ENCODE measurements at places on chromosomes 7 and 10.

DNA sequence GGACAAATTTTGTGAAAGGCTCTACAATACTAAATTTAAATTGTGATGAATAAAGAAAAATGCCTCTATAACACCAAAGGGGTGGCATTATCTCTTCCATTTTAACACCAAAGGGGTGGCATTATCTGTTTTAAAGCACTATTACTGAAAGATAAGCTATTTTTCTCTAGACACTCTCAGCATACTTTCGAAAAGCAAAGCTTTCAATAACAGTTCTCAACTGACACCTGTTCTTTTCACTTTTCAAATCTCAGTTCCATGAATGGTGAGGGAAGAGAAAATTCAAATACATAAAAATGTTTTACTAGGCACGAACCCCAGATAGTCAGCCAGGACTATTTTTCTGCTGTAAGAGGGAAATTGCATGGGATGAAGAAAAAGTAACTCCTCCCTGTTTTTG is 103.8 kb downstream of the CPEB3 start:
- no peak for DNase-seq

DNA sequence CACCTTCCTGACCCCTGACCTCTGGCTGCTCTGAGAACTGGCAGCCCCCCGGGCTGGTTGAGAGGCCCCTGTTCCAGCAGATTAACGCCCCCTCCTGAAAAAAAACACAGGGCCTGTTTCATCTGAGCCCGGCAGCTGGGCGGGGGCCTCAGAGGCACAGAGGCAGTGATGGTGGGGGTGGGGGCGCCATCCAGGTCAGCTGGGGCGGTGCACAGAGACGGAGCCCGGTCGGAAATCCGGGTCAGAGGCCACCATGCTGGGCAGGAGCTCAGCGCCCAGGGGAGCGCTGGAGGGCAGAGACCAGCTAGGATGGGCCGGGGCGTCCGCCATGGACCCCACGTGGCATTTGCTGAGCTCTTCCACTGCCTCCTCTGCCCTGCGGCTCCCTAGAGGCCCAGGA is 68.0 kb downstream of the UNCX start:
- DNase-seq, result no peak

DNA sequence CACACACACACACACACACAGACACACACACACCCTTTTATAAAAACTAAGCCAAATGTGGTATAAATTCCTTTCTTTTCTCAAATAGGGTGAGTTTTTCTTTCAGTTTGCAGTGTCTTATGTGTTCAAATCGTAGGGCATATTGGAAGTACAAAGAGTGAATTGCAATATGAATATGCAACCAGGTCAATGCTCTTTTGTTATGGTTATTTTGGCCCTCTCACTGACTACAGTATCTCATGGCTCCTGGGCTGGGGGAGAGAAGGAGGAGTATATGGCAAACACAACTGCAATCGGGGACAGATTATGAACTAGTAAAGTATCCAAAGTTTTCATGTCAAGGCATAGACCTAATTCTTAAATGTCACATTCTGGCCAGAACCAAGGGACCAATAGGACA is 301.9 kb downstream of the PLXDC2 start:
- no peak for DNase-seq

DNA sequence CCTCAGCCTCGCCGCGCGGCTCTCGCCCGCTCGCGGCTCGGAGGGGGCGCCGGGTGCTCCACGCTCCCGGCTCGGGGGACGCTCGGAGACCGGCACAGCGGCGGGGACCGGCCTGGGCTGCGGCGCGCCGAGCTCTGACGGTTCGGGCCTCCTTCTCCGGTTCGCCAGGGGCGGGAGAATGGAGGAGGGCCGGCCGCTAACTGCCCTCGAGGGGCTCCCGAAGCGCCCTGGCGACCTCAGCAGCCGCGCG is 232 bp upstream of the GRID1 start:
- no peak for DNase-seq

GRCh38 chr10:32189400-32190084 is 133.3 kb upstream of the KIF5B start:
- no peak for DNase-seq

DNA sequence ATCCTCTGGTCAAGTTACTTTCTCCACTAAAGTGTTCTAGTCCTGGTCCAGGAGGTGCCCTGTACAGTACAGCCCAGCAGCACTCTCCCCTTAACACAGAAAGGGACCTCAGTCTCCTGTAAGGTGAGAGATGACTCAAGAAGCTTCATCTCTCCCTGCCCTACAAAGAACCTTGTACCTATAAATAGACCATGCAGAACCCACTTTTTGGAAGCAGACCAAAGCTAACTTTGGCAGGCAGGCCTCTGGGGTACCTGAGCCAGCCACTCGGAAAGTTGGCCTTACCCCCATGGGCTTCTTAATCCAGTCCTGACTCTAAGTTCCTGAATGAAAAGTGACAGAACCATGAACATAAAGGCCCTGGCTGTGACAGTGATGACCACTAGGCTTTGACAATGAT is 454.8 kb downstream of the KCNMA1 start:
- DNase-seq, result no peak

DNA sequence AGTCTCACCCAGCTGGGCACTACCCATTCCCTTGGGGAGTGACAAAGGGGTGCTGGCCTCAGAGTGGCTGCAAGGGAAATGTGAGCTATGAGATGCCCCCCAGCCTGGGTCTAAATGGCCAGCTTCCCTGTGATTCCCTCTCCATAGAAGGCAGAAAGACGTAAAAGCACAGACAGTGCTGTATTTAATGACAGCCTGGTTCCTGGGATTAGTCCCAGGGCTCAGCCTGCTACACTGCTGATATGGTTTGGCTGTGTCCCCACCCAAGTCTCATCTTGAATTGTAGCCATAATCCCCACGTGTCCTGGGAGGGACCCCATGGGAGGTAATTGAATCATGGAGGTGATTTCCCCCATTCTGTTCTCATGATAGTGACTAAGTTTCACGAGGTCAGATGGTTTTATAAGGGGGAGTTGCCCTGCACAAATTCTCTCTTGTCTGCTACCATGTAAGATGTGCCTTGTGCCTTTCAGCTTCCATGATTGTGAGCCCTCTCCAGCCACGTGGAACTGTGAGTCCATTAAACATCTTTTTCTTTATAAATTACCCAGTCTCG is 23.9 kb upstream of the CALN1 start:
- DNase-seq, result no peak

- DNase-seq, result no peak
Measured at GRCh38 chr7:140541513-140542227, 62.4 kb upstream of the MKRN1 start.

Data from CD4-positive, alpha-beta T cell treated with Interleukin-1 beta for 1 hour (primary cell).